ENCODE measurements at places on chromosomes 7 and 10. TPM values are rescaled to one million over a fixed set of nuclear protein-coding genes. Genes with fewer than 3 reads are reported as not detected.

DNA sequence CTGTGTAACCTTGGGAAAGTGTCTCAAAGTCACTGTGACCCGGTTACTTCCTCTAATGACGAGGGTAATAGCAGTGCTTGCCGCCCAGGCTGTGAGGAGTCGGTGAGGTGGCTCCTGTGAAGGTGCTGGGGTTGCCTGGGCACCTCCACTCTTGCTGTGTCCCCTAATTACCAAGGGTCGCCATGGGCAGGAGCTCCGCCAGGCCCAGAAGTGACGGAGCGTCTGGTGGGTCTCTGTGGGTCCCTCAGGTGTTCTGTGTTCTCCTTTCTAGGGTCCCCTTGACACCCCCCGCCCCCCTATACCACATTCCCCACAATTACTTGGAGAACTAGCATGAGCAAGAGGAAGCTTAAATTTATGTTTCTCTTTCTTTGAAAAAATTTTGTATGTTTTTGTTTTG is 161.5 kb downstream of the WDR37 start:
- no peak overlapping the region for H3K27ac ChIP-seq
- H3K4me3 ChIP-seq, result no peak overlapping the region
- DNase-seq, result no peak
- H3K36me3 ChIP-seq, result no peaks in the 10 kb centered on the region
- H3K4me1 ChIP-seq, result no peaks in the 10 kb centered on the region

GRCh38 chr7:68244389-68244788 is 1247.8 kb downstream of the TYW1 start:
- H3K4me1 ChIP-seq, result no peaks in the 10 kb centered on the region
- no peak overlapping the region for H3K27ac ChIP-seq
- no peaks in the 10 kb centered on the region for H3K27me3 ChIP-seq
- no peak for DNase-seq

DNA sequence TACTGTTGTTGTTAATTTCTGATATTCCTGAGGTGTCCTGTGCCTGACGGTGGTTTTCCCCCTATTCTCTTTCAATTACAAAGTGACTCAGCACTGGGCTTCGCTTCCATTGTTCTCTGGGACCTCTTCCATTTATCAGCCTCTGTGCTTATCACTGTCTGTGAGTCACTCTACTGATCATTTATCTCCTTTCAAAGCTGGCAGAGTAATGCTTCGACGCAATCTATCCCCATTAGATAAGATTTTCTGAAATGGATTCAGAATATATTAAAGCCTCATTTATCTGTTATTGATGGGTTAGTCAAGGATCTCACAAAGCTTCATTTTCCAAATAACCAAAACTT is 679.2 kb downstream of the SDK1 start:
- no peak overlapping the region for H3K4me3 ChIP-seq
- H3K4me1 ChIP-seq, result no peaks in the 10 kb centered on the region
- no peak overlapping the region for H3K27ac ChIP-seq
- no peak for DNase-seq
- H3K27me3 ChIP-seq, result no peaks in the 10 kb centered on the region

DNA sequence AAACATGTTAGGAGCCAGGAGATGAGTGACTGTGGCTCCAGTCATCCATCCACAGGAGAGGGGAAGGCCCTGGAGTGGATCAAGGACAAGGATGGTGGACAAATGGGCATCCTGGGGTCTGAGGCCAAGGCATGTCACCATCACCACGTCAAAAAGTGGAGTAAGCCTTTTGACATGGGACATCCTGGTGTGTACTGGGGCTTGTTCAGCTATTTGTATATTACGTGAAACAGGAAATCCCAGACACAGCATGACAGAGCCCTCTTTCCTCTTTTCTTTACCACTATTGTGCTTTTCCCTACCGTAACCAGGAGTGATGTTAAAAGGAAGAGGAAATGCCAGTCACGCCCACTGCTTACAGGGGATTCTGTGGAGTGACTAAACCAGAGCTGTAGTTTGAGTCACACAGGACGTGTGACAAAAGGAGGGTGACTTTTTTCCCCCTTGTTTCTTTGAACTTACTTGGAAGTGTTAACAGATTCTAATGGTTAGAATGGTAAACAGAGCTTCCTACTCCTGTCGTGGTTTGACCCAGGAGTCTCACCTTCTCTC is 15.4 kb downstream of the ACSL5 start:
- peaks cover 60% of the 10 kb centered on the region for H3K4me1 ChIP-seq
- no peaks in the 10 kb centered on the region for H3K27me3 ChIP-seq
- peaks cover 4% of the 10 kb centered on the region for H3K36me3 ChIP-seq
- peak overlapping the region; percentile 88 for H3K27ac ChIP-seq
- H3K4me3 ChIP-seq, result no peak overlapping the region

DNA sequence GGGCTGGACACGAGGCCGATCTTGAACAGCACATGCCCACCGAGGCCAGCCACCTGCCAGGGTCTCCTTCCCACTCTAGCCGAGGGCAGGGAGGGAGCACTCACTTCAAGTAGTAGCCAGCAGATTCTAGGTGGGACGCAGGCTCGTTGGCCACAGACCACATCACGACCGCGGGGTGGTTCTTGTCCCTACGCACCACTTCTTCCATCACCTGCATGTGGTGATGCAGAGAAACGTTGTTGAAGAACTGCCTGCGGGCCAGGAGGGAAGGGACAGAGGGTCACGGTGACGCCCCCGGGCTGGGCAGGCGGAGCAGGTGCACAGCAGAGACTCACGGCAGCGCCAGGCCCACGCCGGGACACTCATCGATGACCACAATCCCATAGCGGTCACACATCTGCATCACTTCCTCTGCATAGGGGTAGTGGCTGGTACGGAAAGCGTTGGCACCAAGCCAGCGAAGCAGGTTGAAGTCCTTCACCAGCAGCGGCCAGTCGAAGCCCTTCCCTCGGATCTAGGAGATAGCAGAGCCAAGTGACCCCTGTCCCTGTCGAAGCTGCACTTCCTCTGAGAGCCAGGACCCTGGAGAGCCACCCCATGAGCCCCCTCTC is 7.7 kb downstream of the GUSB start:
- H3K27ac ChIP-seq, result no peak overlapping the region
- H3K4me1 ChIP-seq, result no peaks in the 10 kb centered on the region
- no peak overlapping the region for H3K4me3 ChIP-seq
- H3K27me3 ChIP-seq, result no peaks in the 10 kb centered on the region
- no peak for DNase-seq
- H3K36me3 ChIP-seq, result peaks cover 39% of the 10 kb centered on the region

DNA sequence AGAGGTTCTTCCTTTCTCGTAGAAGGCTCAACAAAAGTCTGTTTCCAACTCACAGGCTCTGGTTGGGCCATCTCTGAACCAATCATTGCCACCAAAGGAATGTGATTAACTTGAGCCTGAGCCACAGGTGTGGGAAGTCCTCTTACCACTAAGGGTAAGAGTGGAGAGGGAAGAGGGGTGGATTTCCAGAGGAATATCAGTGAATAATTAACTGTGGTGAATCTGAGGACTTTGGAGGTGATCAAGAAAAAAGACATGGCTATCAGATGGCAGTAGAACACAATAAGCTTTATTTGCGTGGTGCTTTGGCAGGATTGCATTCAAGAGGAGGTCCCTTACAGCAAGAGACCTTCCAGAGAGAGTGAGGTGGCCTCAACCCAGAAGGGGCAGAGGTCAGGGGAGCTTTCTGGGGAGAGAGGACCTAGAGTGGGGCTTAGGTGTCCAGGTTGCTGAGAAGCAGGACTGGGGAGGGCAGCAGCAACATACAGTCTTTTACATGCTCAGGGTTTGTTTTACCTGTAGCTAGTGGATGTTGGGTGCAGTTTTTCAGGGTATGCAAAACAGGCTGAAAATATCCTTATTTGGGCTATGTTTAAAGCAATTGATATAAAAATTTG is 61.4 kb downstream of the BBS9 start:
- H3K4me3 ChIP-seq, result no peak overlapping the region
- H3K36me3 ChIP-seq, result peaks cover 3% of the 10 kb centered on the region
- no peak overlapping the region for H3K27ac ChIP-seq
- H3K4me1 ChIP-seq, result peaks cover 15% of the 10 kb centered on the region
- no peak for DNase-seq
- no peaks in the 10 kb centered on the region for H3K27me3 ChIP-seq

The CFAP69 gene
- 0.25 TPM for total RNA-seq

The NUTM2E gene
- total RNA-seq, result 0.27 TPM

Measured in activated CD4-positive, alpha-beta T cell treated with anti-CD3 and anti-CD28 coated beads for 36 hours (primary cell).